Activated T-helper 1 cell treated with anti-CD3 and anti-CD28 coated beads, Interleukin-12 subunit alpha, Interleukin-12 subunit beta, Interleukin-2, Interleukin-4 antibody, amounts not matched to agents 30 ng/mL and 10 ng/mL and 1 ng/mL, durations not matched to agents 14 hours and 24 hours and 36 hours (primary cell): ENCODE measurements at places on chromosomes 2 and 18.

- H3K4me3 ChIP-seq = no peak overlapping the region
- peaks cover 2% of the 10 kb centered on the region for H3K27me3 ChIP-seq
- H3K27ac ChIP-seq = no peak overlapping the region
- no peaks in the 10 kb centered on the region for H3K4me1 ChIP-seq
- no peak for DNase-seq
Observed at GRCh38 chr2:1789610-1790009, 45.3 kb upstream of the PXDN start.

- no peaks in the 10 kb centered on the region for H3K36me3 ChIP-seq
- no peak for DNase-seq
- H3K4me1 ChIP-seq = no peaks in the 10 kb centered on the region
- H3K4me3 ChIP-seq = no peak overlapping the region
- no peak overlapping the region for H3K27ac ChIP-seq
Observed at GRCh38 chr18:12462242-12462641, 54.5 kb downstream of the PRELID3A start.

- H3K4me1 ChIP-seq = no peaks in the 10 kb centered on the region
- DNase-seq = no peak
- H3K4me3 ChIP-seq = no peak overlapping the region
- H3K36me3 ChIP-seq = no peaks in the 10 kb centered on the region
- no peak overlapping the region for H3K27ac ChIP-seq
Observed at GRCh38 chr2:149826471-149827125, 239.0 kb upstream of the MMADHC start.

DNA sequence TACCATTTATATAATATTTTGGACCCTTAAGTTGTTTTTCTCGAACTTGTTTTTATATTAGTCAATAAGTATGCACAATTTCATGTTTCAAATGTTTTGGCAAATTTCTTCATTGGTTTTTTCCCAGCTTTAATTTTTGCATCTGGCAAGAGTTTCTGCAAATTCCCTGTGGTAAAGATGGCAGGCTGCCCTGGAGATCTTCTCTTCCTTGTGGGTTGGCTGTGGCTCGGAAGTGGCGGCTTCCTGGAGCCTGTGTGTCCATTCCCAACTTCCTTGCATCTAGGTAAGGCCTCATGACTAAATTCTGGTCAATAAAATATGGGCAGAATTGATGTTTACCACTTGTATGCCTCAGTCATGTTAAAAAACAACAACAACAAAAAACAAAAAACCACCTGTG, 818.6 kb downstream of the EPHA4 start:
- no peaks in the 10 kb centered on the region for H3K27me3 ChIP-seq
- no peaks in the 10 kb centered on the region for H3K4me1 ChIP-seq
- H3K36me3 ChIP-seq = no peaks in the 10 kb centered on the region
- no peak overlapping the region for H3K27ac ChIP-seq
- no peak for DNase-seq
